ENCODE measurements at places on chromosomes 6 and 20.

DNA sequence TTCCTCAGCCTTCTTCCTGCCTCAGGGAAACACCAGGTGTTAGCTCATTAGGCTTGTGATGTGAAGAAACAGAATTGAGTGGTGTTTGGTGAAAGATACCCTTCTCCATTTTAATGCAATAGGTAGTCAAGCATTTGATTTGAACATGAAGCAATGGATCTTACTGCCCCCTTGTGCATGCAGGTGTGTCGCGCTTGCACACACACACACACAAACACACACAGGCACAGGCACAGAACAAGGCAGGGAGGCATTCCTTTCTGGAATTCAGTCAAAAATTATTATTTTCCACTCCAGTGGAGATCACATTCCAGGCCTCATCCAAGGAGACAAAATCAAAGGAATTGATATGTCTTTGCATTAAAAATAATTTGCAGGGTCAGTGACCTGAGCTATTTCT is 667.0 kb upstream of the MARCKS start:
- DNase-seq: no peak

- DNase-seq: no peak
Observed at GRCh38 chr6:137518386-137518983, 24.3 kb upstream of the OLIG3 start.

DNA sequence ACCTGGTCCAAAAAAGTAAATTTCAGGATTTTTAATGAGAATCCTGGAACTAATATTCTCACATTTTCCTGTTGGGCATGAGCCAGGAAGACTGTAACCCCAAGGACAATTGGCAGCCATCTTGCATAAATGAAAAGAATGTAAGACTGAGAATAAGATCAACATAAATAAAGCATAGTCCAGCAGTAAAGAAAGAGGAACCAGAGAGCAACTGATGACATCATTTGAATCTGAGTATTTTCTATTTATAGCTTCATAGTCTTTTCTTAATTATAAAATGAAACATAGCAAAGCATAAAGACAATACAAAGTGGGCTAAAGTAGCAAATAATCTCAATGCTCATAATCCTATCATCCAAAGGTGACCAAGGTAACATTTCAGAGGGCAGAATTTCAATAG is 26.6 kb upstream of the FBXL4 start:
- no peak for DNase-seq

- DNase-seq: no peak
Observed at GRCh38 chr20:62244644-62245108, 6.4 kb downstream of the OSBPL2 start.

DNA sequence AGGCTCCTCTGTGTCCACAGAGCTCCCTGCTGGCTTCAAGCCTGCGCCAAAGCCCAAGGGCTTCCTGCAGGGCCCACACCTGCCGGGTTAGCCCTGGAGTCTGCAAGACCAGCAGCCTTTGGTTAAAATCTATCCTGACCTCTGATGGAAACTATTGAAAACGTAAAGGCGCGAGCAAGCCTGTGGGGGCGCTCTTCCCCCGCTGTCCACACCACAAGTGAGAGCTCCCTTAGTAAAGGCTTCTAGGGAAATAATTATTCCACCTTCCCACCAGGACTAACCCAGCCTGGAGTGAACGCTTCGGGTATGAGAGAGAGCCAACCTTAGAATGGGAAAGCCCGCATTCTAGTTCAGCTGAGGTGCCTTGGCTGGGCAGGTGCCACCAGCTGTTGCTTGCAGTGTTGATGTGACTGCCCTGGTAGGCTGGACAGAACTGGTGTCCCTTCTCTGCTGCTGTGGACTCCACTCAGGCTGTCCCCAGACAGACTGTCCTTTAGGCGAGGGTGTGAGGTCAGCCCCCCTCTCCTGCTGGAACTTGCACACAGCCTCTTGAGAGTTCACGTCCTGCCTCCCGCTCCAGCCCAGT is 68.7 kb downstream of the SYTL3 start:
- no peak for DNase-seq

- no peak for DNase-seq
Observed at GRCh38 chr6:163324688-163325389, 89.7 kb upstream of the QKI start.

DNA sequence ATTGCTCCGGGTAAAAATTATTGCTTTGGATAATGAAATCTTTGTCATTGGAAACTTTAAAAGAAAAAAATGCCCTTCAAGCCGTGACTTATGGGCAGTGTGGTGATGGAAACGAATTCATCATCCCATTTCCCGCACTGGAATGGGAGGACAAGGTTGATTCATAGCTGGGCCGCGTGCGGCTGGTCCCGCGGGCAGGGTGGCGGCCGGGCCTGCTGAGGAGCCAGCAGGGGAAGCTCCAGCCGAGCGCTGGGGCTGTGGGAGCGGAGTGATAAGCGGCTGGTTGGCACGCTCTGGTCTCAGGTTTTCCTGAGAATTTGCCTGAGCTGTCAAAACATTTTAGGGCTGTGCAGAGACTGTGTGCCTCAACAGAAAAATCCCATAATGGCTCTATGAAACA is 351.7 kb downstream of the CDC5L start:
- no peak for DNase-seq

DNA sequence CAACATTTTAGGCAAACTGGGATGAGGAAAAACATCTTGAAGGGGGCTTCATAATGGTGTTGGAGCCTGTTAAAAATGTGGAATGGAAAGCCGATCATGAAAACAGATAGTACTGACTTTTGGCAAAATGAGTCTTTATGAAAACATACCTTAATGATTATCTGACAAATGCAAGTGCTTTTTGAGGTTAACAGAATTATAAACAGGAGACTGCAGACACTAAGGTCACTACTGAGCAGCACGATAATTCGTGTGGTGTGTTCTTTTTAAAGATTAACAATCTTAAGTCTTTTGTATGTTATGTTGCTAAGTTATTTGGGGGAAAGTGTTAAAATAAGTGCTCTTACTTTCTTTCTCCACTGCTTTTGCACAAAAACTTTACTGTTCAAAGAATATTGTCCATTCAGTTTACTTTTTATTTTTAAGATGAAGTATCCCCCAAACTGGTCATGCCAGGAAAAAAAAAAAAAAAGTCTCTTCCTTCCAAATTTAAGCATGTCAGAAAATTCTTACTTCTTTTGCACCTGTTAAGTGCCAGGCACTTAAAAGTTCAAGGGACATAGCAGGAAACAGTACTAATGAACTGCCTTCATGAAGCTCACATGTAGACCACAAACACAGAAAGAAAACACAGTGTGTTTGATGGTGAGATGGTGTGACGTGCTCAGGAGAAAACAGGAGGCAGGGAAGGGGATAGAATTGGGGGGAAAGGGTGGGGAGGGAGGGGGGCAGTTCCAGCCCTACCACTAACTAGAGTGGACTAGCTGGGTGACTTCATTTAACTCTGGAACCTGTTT is 73.2 kb downstream of the CDYL start:
- DNase-seq: no peak

- no peak for DNase-seq
Observed at GRCh38 chr20:24795436-24795835, 153.6 kb upstream of the CST7 start.

DNA sequence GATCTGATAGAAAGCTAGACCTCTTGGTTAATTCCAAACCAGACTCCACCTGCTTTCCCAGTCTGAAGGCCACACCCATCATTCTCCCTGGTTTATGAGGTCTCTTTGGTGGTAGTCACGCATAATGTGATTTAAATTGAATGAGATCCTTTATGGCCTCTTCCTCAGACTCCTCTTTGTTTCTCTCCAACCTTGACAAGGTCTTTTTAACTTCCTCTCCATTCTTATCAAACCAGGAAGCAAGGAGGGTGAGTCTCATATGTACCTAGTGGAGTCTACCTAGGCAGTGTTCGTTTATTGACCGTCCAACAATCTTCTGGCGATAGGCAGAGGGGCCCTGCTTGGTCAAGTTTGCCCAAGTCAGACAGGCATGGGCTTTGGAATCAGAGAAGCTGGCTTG is 184.2 kb upstream of the LAMP5 start:
- no peak for DNase-seq

DNA sequence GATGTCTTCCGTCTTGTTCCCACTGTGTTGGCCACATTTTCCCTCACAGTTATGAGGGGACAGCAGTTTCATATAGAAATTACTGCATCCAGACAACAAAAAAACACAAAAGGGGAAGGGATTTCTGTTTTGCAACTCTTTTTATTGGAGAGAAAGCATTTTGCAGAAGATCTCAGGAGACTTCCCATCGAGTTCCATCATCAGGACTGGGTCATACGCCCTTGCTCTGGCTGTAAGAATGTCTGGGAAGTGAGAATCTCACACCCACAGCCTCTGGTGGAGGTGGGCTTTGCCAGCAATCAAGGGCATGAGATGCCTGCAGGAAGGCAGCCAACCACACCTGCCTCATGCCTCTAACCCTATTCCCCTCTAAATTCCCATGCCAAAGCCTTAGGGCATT is 5.8 kb upstream of the IGF2R start:
- DNase-seq: no peak

- no peak for DNase-seq
Observed at GRCh38 chr6:35725721-35726438, 11.0 kb upstream of the ARMC12 start.

DNA sequence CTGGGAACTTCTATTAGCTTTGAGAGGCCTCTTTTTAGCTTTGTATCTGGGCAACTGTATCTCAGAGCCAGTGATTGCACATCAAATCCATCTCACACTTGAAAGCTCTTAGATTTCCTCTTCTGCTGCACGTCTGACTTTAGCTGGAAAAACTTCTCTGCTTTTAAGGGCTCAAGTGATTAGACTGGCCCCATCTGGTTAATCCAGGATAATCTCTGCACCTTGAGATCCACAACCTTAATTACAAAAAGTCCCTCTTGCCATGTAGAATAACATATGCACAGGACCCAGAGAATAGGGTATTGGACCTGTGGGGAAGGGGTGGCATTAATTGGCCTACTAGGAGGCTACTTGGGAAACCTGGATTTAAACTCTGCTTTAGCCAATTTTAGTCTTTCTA is 24.2 kb downstream of the KLHL31 start:
- DNase-seq: no peak

DNA sequence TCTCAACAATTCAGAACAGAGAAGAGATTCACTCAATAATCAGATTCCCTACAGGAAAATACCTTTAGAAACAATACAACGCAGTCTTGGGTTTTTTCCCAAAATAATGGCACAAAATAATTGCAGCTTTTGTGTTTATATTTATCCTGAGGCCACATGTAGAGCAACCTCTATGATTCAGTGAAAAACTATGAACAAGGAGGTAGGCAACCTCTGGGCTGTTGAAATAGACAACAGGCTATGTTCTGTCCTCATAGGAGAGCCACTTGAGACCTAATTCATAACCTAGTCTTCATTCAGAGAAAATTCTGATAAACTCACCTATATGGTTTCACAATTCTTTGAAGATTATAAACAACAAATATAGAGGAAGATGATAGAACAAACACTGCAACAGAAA is 118.3 kb downstream of the KHDC1L start:
- DNase-seq: no peak

DNA sequence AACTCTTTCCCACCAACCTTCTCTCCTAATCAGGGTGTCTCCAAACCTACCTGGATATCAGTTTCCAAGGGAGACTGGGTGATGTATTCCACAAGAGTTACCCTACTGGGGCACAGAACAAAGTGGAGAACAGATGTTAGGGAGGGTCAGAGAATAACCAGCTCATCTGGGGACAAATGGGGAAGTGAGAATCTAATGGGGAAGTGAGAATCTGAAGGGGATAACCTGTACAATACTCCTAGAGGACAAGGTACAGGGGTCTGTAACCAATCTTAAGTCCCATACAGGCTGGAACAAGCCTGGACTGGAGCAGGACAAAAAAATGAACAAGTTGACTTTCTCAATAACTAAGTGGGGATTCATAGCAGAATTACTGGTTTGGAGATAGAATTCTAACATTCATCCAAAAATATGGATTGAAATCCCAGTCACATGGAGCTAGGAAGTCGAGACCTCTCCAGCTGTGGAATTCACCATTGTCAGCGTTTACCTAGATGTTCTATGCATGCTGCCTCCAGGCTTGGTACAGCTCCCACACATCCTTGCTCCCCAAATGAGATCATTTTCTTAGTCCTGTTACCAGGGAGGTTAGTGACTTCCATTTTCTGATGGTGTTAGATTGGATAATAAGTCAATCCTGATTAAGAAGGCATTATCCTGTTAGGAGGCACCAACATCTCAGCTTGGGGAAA is 214.8 kb upstream of the MOCS1 start:
- DNase-seq: no peak

DNA sequence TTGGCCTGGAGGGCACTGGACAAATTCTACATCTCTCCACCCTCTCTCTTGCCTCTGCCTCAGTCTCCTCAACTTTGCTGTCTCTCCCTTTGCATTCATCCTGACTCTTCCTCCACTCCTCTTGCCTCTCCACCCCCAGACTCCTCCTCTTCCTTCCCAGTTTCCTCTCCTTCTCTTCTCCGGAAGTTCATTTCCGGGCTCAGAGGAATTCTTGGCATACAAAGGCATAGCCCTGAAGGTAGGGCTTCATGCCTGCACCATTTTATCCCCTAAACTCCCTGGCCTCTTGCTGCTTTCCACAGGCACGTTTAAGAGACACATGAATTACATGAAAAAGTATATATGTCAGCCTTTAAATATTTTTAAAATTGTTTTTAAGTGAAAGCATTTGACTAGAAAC is 10.6 kb downstream of the BFSP1 start:
- DNase-seq: no peak

- no peak for DNase-seq
Observed at GRCh38 chr6:154506582-154506981, 3.9 kb downstream of the CNKSR3 start.

DNA sequence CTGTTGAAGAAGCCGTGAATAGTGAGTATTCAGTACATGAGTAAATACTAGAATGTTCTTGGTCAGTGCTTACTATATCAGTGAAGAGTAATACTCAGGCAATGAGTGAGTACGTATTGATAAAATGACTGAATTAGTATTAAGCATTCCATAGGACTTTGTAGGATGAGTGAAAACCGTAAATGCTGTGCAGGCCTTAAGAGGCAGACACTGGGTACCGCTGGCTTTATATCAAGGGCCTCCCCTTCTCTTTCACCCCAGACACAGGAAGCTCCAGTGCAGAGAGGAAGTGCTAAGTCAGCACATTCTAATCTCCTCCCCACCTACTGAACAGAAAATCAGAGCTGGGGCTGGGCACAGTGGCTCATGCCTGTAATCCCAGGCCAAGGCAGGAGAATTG is 24.2 kb downstream of the POFUT1 start:
- DNase-seq: no peak

DNA sequence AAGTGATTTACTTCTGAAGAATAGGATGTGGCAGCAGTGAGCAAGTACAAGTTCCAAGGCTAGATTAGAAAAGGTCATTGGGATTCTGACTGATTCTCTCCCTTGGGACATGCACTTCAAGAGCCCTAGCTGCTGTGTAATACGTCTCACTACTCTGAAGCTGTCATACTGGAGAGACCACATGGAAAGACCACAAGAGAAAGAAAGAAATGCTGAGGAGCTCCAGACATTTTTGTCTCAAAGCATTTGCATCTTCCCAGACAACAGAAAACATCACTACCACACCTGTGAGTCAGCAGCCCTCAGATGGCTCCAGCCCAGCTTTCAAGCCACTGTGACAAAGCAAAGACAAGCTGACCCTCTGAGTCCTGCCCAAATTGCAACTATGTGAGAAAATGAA is 20.7 kb downstream of the TENT5A start:
- no peak for DNase-seq
